ENCODE measurements at places on chromosomes 2 and 18.

- DNase-seq = no peak
Measured at GRCh38 chr2:233082931-233083755, 23.0 kb downstream of the INPP5D start.

DNA sequence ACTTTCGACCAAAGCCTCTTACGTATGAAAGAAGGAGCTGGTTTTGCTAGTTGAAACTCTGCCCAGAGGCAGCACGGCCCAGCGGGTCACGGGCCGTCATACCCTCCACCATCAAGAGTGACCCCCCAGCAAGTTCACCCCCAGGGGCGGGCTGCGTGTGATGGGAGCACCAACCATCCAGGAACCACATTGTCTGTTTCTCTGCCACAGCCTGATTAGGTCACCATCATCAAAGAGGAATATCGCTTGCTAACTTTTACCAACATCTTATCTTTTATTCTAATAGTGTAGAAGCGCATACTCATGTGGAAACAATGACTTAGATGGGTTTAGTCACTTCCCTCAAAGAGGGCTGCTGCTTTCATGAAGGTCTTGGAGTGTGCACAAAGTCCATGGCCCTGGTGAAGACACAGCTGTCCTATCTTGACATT, 116.6 kb upstream of the SMIM21 start:
- DNase-seq = no peak

- no peak for DNase-seq
Measured at GRCh38 chr2:166067229-166067628, 60.6 kb downstream of the SCN1A start.

DNA sequence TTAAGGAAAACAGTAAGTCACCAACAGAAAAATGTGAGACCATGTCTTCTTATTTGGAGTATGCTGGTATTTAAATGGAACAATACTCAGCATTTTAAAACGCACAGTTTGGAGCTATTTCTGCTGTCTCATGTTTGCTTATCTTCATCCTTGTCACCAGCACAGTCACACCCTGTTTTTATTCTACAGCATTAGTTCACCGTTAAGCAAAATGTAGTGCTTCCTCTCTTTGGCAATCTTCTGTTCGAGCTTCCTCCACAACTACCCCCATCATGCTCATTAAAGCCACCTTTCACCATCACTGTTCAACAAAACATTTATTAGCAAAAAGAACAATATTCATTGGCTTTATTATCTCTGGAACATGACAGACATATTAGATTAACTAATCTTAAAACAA, 64.0 kb downstream of the SLC40A1 start:
- DNase-seq = no peak

DNA sequence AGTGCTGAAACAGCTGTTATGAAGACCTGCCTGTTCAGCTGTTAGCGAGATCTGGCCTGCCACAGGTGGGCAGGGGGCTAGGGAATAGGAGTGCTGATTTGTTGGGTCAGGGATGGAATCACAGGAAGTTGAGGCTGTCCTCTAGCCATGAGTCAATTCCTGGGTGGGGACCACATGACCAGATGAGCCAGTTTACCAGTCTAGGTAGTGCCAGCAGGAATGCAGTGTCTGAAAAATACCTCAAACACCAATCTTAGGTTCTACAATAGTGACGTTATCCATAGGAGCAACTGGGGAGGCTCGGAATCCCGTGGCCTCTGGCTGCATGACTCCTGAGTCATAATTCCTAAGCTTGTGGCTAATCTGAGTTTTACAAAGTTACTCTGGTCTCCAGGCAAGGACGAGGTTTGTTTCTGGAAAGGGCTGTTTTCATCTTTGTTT, 44.9 kb downstream of the DYSF start:
- DNase-seq = no peak

- DNase-seq = no peak
Measured at GRCh38 chr2:57802243-57802642, 244.4 kb upstream of the VRK2 start.

DNA sequence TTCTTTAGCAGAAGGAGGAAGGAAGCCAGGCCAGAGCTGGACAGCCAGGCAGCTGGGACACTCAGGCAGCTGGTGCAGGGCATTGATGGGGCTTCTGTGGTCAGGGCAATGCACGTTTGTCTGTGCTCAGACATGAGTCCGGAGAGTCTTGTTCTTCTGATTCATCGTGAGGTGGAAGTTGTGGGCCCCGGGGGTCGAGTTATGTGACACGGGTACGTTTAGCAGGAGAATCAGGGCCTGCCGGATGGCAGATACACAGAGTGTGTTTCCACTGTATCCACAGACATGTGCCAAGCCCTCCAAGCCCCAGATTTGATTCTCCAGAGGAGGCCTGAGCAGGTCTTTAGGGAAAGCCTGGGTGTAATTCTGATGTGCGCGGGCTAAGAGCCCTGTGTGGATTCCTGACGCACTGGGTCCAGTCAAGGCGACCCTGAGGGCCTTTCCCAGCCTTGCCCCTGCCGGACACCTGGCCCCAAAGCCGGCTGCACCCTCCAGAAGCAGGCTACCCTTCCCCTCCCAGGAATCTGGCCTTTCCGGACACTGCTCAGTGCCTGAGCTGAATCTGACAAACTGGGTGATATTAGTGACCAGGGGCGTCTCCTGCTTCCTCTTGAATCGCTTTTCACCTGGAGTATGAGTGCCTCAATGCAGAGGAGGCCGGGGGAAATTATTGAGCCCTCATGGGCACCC, 10.1 kb downstream of the ARHGEF4 start:
- no peak for DNase-seq
